CD4-positive, CD25-positive, alpha-beta regulatory T cell (primary cell): ENCODE measurements at places on chromosomes 11 and 22.

GRCh38 chr11:803770-804598 is 1.0 kb downstream of the PIDD1 start:
- DNase-seq, result no peak

- no peak for DNase-seq
These were observed 44.5 kb downstream of the TRIOBP start for GRCh38 chr22:37741312-37741795.

GRCh38 chr11:88326099-88326498 is 11.4 kb downstream of the CTSC start:
- DNase-seq, result no peak

DNA sequence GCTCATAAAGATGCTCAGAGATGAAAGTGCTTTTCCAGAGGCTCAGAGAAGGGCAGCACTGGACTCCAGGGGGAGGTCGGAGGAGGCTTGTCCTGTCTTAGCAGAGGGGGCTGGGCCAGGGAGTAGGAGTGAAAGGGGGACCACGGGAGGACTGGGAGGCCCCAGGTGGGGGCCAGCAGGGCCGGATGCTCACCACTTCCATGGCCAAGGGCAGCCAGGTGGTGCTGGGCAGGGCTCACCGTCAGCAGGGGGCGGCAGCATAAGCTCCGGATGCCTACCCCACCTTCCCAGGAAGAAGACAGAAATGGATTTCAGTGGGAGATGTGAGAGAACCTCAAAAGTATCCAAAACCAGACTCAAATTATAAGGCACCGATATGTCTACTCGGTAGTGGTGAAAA is 11.0 kb downstream of the RAB36 start:
- no peak for DNase-seq

- no peak for DNase-seq
These were observed 585.2 kb downstream of the BRD1 start for GRCh38 chr22:49242480-49242879.

DNA sequence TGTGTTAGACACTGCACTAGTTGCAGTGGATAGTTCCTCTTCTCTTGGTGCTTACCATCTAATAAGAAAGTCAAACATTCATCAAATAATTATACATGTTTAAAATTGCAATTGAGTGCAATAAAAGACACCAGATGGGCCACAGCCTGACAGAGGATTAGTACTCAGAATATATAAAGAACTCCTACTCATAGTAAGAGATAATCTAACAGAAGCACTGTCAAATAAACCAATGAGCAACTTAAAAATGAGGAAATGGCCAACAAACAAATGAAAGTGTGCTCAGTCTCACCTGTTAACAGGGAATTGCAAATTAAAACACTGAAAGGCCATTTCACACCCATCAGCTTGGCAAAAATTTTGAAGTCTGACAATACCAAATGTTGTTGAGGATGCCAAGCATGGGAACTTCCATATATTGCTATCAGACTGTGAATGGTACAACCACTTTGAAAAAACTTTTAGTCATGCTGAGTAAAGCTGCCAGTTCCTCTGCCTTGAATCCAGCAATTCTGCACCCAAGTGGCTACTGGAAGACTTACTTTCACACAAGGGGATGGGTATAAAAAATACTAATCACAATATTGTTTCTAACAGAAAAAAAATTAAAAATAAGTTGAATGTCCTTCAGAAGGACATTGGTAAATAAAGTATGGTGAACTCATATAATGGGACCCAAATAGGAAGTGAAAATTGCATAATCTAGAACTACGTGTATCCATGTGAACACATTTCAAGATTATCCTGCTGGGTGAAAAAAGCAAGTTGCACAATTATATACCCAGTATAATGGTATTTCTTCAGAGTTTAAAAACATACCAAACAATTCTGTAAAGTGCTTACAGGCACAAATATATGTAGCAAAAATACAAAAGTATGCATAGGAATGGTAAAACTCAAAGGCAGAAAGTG is 41.4 kb upstream of the CREB3L1 start:
- no peak for DNase-seq

- no peak for DNase-seq
These were observed 33.8 kb upstream of the DKK3 start for GRCh38 chr11:12042215-12042676.

- DNase-seq, result no peak
These were observed 7.7 kb downstream of the OSBP start for GRCh38 chr11:59607703-59608454.

DNA sequence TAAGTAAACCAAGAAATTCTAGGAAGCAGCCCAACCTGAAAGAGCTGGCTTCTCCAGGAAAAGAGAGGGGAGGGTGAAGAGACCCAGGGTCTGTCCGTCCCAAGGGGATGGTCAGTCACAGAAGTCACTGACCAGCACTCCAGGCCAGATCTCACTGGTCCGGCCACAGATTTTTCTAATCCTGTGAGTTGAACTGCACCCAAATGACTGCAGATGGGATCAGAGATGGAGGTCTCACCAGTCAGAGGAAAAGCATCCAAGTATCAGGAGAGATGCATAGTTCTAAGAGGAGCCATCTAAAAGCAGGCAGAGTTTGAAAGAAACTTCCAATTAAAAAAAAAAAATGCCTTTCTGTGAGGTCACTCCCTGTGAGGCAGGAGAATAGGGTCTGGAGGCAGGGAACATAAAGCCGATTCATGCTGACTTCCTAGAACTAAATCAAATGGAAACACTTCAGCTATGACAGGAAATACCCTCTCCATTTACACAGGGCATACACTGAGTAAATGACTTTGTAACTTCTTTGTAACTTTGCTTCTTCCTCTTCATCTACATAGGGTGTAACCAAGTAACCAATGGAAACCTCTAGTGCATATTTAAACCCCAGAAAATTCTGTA is 144.5 kb downstream of the CCDC34 start:
- DNase-seq, result no peak

DNA sequence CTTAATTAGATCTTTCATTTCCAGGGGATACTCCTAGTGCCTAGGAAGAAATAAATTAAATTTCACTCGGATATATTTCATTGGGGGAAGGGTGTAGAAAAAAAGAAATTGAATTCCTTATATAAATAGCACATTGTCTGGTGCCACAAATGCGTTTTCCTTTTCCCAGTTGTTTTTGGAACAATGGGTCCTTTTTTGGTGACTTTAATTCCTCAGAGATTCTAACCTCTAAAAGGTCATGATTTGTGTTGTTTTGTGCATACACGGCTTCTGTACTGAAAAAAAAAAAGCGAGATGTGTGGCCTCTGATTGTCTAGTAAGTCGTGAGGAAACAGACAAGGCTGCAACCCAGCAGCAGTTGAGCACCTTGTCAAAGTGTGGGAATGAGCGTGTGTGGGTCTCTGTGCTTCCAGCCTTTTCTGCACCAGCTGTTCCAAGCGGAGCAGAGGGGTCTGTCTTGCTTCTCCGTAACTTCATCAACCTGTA is 64.5 kb upstream of the CRTAM start:
- no peak for DNase-seq

GRCh38 chr11:18769802-18770456 is 21.7 kb downstream of the PTPN5 start:
- no peak for DNase-seq

DNA sequence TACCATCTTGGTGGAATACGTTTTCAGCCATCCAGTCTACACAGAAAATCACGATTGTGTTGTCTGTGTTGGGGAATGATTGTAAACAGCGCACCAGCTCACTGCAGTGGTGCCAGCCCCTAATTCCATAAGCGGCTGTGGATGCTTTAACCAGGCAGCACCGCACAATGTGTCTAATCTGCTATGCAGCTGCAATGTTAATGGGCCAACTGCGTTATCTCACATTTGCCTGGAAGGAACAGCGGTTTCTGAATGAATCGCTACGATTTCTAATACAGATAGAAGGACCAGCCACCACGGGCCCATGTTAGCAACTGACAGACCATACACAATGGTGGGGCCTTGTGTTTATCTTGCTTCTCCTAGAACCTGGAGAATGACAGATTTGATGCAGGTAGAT is 384.5 kb upstream of the KIRREL3 start:
- no peak for DNase-seq

GRCh38 chr22:33597274-33597985 is 322.8 kb downstream of the LARGE1 start:
- DNase-seq, result no peak

DNA sequence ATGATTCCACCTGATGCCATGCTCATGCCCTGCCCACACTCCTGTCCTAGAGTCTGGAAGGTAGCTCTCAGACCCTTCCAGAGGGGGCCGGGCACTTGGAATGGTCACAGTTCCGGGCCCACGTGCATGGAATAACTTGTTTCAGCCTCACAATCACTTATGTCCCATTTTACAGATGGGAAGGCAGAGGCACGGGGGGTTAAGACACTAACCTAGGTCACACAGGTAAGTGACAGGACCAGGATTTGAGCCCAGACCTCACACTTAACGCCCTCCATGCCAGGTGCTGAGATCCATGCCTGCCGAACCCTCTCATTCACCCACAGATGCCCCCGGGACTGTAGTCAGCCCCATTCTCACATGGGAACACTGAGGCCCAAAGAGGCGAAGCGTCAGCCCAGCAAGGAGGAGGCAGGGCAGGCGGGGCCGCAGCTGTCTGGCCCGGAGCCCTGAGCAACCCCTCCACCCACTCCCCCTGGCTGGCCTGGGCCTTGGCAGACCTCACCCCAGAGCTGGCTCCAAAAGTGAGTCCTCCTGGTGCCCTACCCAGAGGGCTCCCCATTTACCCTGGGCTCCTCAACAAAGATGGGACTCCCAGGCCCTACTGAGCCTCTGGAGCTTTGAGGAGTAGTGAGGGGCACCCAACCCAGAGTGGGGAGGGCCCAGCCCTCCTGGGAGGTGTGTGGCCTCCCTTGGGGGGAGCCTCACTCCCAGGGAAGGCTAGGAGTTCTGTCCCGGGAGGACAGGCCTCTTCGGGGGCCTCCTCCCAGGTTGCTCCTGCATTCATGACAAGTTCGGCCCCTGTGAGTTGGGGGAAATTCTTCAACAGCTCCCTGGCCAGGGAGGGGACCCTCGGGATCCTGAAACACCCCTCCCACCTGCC is 2.4 kb upstream of the ALDH3B1 start:
- DNase-seq, result no peak

GRCh38 chr22:42338479-42338878 is 68.0 kb upstream of the TCF20 start:
- DNase-seq, result no peak

DNA sequence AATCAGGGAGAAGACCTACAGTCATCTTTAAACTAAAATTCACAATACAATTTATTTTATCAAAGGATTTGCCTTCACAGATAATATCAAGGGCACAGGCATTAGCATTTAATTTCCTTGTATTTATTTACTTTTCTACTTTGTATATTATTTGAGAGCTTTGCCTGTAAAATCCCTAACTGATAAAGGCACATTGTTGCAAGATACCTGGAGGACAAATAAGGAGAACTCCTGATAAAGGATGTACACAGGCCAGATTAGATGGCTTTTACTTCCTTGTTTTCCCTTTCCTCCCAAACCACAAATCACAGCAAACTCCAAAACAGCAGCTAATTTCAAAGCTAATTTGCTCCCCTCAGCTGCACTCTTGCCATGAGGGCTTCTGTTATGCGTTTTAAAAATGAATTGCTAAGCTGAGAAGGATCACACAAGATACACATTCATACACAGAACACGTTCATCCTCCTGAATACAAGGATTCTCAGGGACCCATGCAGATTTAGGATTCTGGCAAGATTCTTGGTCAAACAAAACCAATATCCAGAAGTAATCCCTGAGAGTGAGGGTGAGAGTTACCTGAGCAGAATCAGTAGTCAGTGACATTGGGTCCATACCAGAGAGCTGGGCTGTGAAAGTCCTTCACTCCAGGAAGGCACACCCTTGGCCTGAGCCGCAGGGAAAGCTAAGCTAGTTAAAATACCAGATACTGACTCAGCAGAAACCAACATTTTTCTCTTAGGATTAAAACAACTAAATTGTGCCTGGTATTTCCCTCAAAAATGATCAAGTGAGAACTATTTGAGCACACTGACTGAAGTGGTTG is 100.3 kb upstream of the CLPB start:
- no peak for DNase-seq

DNA sequence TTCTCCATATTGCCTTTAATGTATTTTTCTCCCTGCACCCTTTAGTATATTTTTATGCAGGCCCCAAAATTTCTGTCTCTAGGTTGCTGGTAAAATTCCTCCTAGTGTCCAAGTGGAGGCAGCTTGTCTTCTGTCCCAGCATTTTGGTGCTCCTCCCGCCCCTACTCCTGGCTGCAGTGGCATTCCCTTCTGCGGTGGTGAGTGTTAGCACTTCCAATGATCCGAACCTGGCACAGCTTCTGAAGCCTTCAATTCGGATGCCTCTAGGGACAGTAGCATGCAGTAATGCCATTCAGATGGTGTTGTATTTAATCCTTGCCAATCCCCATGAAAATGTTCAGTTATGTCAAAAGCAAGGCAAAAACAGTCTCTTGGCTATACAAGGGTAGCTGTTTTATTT is 5.9 kb downstream of the YWHAH start:
- DNase-seq, result no peak

DNA sequence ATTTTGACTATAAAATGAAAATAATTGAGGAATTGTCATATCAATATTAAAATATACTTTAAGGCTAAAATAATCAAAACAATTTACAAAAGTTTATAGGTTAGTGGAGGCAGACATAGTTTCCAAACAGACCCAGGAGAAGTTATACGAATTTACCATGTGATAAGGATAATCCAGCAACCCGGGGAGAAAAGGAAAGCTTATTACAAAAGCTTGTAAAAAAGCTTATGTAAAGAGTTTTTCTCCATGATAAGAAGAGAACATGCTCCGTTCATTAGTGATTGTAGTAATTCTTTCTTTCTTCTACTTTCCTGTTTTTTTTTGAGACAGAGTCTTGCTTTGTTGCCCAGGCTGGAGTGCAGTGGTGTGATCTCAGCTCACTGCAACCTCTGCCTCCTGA is 79.0 kb downstream of the ATXN10 start:
- DNase-seq, result no peak

DNA sequence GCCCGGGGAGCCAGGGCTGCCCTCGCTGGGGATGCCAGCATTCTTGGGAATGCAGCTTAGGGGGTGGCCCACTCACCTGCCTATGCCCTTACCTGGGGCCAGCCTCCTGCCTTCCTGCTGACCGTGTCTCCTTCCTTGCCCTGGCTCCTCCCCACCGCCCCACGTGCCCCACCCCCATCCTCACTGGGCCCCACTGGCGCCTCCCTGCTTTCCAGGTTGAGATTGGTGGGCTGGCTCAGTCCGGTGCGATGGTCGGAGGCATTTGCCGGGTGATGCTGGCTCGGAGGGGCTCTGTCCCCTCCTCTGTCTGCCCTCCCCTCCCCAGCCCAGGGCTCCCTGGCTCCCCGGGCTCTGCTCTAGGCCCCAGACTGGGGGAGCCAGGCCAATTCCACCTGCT is 34.1 kb upstream of the GRAMD4 start:
- DNase-seq, result no peak

DNA sequence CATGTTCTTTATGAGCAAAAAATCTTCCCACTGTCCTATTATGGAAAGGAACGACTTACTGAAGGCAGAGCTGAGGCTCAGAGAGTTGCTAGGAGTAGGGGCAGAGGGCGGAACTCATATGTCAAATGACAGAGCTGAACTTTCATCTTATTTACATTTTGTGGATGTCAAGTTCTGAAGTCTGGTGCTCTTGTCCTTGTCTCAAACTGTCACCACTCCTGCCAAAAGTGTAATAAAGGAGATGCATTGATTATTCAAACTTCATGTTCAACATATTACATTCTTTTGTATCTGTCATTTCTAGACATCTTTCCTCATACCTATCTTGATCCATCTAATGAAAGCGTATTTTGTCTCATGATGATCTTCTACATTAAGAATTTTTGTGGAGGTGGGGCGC is 57.1 kb upstream of the C11orf87 start:
- DNase-seq, result no peak

GRCh38 chr11:104964247-104964646 is 4.1 kb downstream of the CASP4 start:
- DNase-seq, result no peak
